ENCODE measurements at places on chromosomes 13 and 19.

DNA sequence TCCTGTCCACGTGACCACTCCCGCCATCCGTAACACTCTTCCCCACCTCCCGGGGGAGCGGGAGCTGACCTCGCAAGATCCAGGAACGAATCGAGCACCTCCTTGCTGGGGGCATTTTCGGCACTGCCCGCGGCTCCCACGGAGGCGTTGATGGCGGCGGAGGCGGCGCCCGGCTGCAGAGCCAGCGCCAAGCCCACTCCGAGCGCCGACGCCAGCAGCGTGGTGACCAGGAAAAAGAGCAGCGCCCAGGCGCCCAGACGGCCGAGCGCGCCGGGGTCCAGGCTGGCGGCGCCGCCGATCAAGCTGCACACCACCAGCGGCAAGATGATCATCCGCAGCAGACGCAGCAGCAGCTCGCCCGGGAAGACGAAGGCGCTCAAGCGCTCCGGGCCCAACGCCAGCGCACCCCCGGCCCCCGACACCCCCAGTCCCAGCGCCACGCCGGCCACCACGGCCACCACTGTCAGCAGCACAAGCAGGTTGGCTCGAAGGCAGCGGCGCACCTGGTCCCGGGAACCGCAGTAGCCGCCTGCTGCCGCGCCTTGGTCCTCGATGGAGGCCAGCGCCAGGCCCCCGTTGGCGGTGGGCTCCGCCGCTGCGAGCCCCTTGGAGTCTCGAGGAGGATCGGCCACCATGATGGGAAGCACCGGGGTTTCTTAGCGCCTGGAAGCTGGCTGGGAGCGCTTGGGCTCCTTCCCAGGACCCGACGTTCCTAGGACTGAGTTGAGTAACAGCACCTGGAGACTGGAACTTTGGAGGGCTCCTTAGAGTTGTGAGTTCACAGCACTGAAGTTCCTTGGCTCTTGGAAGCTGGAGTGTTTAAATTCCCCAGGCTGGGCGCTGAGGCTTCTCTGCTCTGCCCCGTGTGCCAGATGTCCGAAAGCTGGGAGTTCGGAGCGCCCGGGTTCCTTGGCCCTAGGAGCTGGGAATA lies 798 bp downstream of the SLC1A5 start:
- DNase-seq = peak; percentile 27

- DNase-seq = no peak
Measured at GRCh38 chr13:110399801-110400200, 92.7 kb downstream of the COL4A2 start.

DNA sequence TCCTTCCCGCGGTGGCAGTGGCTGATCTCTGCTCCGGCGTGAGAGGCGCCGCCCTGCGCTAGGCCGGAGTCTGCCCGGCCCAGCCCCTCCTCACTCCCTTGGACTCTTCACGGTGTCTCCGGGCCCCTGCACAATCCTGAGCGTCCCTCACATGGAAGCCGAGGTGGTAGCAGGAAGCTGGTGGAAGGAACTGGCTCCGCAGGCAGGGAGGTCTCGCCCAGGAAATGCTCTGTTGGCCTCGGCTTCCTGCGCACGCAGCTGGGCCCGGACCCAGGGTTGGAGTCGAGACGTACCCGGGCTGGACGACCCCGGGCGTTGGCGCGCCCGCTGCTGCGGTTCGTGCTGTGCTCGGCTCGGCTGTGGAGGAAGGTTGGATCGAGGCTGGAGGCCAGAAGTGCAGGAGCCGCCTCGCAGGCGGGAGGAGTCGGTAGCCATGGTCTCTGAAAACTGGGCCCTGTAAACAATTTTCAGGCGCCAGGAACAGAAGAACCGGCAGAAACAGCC lies 46.3 kb downstream of the ZNF724 start:
- no peak for DNase-seq

GRCh38 chr13:28411831-28412353 lies 83.0 kb downstream of the FLT1 start:
- DNase-seq = no peak

DNA sequence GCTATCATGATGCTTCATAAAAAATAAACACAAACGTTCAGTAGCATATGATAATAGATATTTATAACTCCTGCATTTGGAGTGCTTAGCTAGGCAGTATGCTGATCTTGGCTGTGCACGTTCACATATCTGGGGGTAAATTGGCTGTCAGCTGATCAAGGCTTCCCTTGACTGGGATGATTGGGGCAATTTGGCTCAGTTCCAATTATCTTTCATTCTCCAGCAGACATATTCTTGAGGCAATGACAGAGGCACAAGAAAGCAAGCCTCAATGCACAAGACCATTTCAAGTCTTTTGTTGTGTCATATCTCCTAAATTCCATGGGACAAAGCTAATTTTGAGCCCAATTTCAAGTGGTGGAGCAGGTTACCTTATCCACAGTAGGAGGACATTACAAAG lies 142.0 kb downstream of the DLEU7 start:
- DNase-seq = no peak

DNA sequence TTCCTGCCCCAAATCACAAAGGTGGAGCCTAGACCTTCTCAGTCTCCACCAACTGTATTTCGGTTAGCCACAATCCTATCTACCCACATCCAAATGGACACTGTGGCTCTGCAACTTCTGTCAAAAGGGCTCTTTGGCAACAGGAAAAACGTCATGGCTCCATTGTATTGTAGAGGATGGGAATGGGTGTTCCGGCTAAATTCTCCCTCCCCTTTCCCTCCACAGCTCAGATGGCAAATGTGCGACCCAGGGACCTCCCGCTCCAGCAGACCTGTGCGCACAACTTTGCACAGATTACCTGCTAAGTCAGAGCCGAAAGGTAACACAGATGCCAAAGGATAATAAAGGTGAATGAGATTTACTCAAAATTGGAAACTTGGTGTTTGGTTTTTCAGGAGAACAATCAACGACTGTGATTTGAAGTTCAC lies 968 bp upstream of the KL start:
- no peak for DNase-seq

DNA sequence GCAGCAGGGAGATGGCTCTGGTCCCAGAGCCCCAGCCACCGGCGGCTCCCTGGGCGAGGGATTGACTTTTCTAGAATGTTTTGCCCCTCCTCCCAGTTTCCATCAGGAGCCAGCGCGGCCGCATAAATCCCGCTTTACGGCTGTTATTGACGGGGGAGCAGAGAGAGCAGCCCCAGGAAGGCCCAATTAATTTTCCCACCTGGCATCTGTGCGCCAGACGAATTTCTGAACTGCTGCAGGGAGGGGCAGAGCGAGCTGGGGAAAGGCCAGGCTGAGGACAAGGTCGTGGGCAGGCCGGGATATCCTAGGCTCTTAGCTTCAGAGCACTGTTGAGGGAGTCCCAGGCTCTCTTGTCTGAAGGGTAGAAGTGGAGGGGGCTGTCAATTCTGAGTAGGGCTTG lies 24.7 kb downstream of the ZNRF4 start:
- no peak for DNase-seq

GRCh38 chr13:112849500-112849899 lies 119.5 kb upstream of the MCF2L start:
- no peak for DNase-seq

- no peak for DNase-seq
Measured at GRCh38 chr13:96044238-96044637, 9.0 kb downstream of the UGGT2 start.

GRCh38 chr13:58598241-58598640 lies 966.7 kb downstream of the PCDH17 start:
- DNase-seq = no peak

- no peak for DNase-seq
Measured at GRCh38 chr13:20782116-20782708, 8.5 kb upstream of the EEF1AKMT1 start.

- DNase-seq = no peak
Measured at GRCh38 chr19:56622374-56622773, 20.6 kb upstream of the SMIM17 start.

GRCh38 chr13:20230913-20231838 lies 943 bp downstream of the GJB6 start:
- DNase-seq = no peak

DNA sequence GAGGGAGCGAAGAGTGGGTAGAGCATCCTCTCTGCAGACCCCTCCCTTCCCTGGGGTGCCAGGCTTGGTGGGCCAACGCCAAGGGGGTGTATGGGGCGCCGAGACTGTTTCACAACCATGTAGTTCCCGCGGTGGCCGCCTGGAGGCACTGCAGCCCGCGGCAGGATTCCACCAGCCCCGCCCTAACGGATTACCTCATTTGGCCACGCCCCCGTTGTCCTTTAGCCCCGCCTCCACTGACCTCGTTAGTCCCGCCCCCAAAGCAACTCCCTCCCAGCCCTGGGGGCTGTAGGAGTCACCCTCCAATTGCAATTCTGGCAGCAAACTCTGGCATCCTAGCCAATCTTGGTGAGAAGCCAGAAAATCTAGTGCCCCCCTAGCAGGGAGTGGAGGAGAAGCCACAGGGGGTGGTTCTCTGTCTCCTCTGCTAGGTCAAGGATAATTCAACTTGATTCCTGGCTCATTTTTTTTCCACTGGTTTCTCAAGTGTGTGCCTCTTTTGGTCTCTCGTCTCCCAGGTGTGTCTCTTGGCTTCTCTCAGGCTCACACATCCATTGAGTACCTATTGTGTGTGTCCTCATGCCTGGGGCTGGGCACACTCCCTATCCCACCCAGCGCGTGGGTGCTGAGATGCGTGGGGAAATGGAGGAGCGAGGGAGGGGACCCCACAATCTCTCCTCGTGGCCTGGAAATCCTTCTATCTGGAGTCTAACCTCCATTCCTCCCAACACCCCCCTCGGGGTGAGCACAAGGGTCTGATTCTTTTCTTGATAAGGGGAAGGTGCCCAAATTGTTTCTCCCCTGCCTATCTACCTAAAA lies 2.0 kb downstream of the OLFM2 start:
- DNase-seq = peak; percentile 75

GRCh38 chr13:41670873-41671443 lies 213.6 kb downstream of the RGCC start:
- no peak for DNase-seq

DNA sequence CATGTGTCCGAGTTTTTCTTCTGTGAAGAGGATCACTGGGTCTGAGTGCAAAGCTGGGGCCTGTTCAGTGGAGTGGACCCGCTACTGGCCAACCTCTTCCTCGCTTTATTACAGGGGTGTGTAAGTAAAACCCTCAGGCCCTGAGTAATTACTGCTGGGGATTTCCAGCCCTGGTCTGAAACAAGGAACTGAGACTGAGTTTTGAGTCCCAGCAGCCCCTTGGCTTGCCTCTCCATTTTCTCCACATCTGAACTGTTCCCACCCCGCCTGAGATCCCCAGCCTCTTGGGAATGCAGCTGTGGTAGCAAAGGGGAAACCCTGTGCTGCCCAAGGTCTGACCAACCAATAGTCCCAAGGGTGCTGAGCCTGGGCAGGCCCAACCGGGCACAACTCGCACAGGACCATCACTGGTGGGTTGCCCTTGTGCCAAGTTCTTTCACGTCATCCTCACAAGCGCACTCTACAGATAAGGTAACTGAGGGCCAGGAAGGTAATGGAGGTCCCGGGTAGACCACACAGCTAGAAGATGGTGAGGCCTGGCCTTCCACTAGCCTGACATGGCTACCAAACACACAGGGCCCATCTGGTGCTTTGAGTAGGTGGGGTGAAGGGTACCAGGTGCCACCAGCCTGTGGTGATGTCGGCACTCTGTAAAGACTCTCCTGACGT lies 13.7 kb upstream of the SLC35E1 start:
- no peak for DNase-seq

DNA sequence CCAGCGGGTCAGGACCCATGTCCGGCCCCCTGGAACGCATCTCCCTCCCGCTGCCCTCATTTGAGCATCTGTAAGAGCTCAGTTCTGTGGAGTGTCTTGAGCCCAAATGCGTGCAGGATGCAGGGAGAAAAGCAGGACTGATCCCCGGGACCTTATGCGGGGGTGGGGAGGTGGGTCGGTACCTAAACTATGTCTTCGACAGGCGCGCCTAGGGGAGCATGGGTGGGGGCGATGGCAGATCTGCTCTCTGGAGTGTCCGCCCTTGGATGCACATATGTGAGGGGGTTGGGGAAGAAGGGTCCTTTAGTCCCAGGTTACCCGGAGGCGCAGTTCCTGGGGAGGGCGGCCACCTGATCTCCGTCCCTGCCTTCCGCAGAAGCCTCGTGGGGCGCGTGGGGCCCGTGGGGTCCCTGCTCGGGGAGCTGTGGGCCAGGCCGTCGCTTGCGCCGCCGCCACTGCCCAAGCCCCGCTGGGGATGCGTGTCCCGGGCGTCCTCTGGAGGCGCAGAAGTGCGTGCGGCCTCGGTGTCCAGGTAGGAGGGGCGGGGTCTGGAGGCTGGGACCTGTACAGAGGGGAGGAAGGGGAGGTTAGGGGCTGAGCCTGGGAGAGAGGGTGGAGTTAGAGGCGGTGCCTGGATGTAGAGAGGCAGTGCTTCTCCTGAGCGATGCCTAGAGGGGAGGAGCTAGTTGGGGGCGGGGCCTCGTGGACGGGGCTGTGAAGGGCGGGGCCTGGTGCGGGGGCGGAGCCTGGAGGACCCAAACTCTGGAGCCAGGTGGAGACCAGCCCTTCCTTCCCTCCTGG lies 2.9 kb downstream of the CILP2 start:
- peak; percentile 64 for DNase-seq

DNA sequence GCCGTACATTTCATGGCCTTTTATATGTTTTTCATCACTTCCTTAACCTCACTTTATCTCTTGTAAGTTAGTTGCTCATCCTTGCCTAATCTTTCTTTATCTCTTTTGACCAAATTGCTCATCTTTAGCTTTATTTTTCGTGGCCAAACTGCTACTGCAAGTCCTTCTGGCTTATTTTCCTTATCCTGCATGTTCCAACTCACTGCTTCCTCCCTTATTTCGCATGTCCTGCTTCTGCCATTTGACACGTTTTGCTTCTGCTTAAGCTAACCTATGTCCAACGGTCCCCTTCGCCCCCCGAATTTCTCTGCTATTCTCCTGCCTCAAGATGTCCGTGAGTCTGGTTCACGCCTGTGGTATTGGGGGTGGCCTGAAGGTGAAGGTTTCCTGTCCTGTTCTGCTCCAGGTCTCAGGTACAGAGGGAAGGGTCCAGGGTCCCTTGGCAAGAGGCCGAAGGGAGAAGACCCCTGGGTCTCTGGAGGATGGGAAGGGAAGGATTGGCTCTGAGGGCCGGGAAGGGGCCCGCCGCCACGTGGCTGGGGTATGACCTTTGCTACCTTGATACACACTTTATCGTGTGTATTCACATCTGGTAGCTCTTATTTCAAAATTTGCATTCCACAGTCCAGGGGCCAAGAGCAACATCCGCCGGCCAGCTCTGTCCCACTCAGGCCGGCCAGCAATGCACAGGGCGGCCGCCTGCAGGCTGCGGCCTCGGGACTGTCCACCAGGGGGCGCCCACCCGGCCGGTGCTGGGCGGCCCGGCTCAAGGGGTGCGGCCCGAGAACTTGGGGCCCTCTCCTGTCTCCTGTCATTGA lies 2.9 kb upstream of the C19orf85 start:
- DNase-seq = peak; percentile 73

Measured in activated gamma-delta T cell treated with Interleukin-2 at 50 U/mL for 16 hours (primary cell).